ENCODE measurements at places on chromosomes 2 and 18. TPM values are rescaled to one million over a fixed set of nuclear protein-coding genes. Genes with fewer than 3 reads are reported as not detected.

GRCh38 chr2:75077909-75078308 is 119.5 kb downstream of the POLE4 start:
- no peak for DNase-seq

- no peak for DNase-seq
These were observed 4.6 kb downstream of the NEU2 start for GRCh38 chr2:233037078-233037477.

DNA sequence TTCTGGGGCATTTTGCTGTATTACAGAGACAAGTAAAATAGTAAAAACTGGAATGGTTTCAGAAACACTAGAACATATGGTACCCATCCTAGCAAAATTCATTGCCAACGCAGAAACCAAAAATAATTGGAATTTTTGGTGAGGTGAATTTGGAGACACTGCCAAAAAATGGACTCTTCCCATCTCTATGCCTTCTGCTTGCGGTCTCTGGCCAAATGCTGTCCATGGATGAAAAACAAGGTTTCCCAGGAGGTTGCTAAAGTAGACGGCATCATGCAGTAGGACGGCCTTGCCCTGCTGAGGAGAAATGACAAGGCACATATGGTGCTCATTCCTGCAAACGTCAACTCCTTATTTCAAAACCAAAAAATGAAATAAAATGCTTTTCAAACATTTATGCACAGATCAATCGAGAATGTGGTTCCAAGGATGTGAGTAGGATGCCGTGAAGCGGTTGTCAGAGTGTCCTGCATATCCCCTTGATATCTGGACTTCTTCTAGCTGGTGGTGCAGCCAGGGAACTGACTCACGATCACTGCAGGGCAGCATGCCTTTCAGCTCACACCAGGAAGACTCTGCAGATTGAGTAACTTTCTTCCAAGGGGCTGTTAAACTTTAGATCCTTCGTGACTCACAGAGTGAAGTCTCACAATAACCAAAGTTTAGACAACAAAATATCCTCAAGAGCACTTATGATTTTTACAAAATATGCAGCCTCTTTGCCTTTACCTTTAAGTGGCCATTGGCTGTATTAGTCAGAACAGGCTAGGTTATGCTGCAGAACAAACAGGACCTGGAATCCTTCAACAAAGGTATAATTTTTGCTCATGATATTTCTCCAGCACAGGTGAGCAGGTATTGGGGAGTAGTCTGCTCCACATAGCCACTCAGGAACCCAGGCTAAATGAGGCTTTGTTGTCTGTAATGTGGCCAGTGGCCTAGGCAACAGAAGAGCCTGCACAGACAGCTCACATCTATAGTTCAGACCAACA is 149.4 kb upstream of the NDUFV2 start:
- DNase-seq = no peak

The LIMS1 gene
- total RNA-seq = 170 TPM

The FAM124B gene
- total RNA-seq = 10.1 TPM

GRCh38 chr18:68865021-68865420 is 67.1 kb downstream of the CCDC102B start:
- no peak for DNase-seq

The PLEKHH2 gene
- total RNA-seq = 79.4 TPM

DNA sequence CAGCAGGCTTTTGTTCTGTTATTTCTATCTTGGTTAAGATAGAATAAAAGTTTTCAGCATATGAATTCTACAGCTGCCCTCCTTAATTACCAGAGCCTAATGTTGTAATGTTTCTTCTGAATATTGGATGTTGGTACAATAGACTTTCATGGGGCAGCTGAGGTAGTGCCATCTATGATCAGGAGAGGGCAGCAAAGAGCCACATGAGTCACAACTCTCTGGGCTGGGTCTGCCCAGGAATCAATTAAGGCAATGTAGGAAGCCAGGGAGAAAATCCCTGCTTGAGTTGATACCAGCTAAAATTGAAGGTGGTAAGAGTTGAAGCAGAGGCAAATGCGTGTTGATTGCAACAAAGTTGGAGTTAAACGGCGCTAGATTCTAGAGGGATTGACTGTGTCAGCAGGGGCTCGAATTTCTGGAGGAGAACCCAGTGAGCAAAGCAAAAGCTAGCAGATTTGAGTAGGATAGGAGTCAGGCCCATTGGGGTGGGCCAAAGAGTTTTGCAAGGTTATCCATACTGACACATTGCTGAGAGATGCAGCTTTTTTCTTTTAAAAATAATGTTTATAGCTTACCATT is 10.6 kb upstream of the MC5R start:
- DNase-seq = peak; percentile 69

DNA sequence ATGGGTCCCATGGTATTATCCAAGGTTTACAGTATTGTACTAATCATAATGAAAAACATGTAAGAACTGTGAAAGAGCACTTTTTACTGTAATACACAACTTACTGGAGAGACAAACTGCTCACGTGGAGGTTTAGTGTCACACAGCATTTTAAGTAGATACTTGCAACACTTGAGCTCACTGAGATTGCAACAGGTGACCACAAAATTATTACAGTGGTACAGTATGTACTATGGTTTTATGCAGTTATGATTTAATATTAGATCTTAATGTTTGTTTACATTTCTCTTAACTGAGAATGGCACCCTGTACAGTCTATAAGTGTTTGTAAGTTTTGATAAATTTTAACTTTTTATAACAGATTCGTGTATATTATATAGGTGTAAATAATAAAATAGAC is 118.6 kb upstream of the SKOR2 start:
- DNase-seq = no peak

GRCh38 chr18:58223717-58224424 is 179.8 kb downstream of the NEDD4L start:
- peak; percentile 74 for DNase-seq
